ENCODE measurements at places on chromosomes 12 and 14.
A peak's percentile ranks its signal among the peaks of the same experiment; 100 is the strongest.

- DNase-seq, result no peak
Measured at GRCh38 chr14:96102081-96102856, 63.1 kb downstream of the C14orf132 start.

GRCh38 chr12:46825591-46826414 lies at the start of gene SLC38A4:
Gene SLC38A4, minus strand, starts transcription at chr12:46825997. Its CDS starts 32,926 bp downstream, at chr12:46793071.
- no peak for DNase-seq

DNA sequence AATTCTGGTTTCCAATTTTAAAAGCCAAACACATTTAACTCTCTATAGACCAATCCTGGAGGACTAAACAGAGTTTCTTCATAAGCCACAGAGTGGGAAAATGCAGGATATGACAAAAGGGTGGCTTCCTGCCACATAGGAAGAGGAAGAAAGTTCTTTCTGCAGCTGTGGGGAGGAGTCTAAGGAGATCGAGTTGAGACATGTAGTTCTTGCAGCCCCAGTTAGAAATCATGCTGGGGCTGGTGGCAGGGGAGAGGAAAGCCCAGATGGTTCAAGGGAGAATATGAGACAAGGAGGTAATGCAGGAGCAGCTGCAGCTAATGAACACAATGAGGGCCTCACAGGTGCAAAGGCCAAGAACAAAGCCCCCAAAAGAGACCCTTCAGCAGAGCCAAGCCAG lies 85.0 kb upstream of the ARID2 start:
- DNase-seq, result no peak

- DNase-seq, result no peak
Measured at GRCh38 chr12:75481774-75482173, 1.2 kb downstream of the GLIPR1 start.

DNA sequence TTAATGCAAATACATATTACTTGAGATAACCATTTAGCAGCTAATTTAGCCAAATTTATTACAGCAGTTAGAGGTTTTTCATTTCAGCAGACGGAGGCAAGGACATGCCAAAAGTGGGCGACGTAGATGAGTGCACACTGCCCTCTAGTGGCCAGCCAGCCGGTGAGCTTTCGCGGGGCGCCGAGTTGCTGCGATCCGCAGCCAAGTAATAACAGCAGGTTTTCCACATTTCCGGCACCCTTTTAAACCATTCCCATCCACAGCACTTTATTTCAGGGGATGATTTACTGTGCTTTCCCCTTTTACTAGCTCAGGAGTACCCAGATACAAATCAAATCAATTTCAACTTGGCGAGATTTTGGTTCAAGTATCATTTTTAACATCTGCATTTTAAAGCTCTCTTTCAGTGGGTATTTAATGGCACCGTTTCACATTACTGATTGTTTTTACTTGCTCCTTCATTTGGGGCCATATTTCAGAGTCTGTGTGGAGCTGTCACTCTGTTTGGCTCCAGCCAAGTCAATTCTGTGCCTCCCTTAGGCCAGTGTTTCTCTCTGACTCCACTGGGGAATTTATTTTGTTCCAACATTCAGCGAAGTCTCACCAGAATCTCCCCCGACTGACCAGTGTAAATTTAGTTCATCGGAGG lies 158.0 kb downstream of the EGLN3 start:
- peak; percentile 21 for DNase-seq

- DNase-seq, result no peak
Measured at GRCh38 chr14:66284346-66284745, 201.8 kb upstream of the CCDC196 start.

DNA sequence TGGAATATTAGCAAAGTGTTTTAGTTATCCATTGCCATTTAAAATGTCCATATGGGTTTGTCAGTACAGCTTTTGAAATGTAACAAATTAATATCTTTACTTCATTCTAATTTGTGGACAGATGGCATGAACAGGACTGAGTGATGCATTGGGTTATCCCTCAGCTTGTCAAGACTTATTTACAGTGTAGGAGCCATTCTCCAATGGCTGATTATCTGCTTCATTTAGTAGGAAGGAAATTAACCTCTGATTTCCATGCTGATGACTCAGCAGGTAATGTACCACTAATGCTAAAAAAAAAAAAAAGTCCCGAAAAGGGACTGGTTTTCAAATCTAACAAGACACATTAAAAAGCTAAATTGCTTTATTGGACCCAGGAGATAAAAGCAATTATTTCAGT lies 1149.0 kb upstream of the USP15 start:
- no peak for DNase-seq

DNA sequence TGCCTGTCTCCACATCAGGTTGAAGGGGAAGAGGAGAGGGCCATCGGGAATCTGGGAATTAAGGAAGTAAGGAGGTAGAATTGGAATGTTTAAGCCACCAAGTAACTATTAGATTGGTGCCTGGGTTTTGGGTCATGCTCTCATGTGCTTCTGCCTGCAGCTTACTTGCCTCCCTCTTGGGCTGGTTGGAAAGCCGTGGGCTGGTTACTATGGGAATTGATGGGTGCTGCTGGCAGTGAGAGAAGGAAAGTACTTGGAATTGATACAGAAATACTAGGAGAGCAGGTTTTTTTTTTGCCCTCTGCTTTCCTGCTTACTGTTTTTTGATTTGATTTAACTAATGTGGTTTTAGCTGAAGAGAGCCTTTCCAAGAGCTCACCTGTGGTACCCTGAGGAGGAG lies 493.5 kb upstream of the RGS6 start:
- DNase-seq, result no peak

- DNase-seq, result no peak
Measured at GRCh38 chr12:7089196-7089871, 2.9 kb downstream of the C1R start.

All from activated naive CD4-positive, alpha-beta T cell (primary cell).